ENCODE measurements at places on chromosomes 16 and 17.

DNA sequence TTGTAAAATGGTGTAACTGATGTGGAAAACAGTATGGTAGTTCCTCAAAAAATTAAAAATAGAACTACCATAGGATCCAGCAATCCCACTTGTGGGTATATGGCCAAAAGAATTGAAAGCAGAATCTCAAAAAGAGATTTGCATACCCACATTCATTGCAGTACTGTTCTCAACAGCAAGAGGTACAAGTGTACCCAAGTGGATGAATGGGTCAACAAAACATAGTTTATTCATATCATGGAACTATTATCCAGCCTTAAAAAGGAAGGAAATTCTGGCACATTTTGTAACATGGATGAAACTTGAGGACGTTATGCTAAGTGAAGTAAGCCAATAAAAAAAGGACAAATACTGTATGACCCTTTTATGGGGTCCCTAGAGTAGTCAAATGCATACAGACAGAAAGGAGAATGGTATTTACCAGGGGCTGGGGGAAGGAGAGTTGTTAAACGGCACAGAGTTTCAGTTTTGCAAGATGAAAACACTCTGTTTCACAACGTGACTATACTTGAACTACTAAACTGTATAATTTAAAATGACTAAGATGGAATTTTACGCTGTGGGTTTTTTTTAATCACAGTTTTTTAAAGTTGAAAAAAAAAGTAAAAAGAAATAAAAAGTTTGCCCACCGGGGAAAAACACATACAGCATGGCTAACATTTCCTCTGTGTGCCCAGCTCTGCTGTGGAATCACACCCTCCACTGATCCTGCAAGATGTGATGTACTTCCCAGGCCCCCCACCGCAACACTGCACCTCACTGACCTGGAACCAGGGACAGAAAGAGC lies 6.1 kb downstream of the TVP23A start:
- no peak for DNase-seq

GRCh38 chr17:4673986-4674684 lies 29.8 kb downstream of the PELP1 start:
- DNase-seq = no peak

DNA sequence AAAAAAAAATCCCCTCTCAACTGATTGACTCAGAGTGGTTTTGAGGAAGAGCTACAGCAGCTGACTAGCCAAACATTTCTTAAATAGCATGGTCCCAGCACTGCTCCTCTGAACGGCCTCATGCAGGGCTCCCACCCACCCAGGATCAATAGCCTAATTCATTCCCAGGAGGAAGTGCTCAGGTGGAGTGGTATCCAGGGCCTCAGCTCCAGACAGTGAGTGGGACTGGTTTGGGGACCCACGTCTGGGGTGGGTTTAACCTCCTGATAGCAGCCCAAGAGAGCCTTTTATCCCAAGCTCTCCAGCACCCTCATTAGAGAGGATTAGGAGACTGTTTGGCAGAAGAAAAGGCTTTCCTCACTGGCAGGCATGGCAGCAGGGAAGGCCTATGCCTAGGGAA lies 68.5 kb upstream of the CDH5 start:
- no peak for DNase-seq

DNA sequence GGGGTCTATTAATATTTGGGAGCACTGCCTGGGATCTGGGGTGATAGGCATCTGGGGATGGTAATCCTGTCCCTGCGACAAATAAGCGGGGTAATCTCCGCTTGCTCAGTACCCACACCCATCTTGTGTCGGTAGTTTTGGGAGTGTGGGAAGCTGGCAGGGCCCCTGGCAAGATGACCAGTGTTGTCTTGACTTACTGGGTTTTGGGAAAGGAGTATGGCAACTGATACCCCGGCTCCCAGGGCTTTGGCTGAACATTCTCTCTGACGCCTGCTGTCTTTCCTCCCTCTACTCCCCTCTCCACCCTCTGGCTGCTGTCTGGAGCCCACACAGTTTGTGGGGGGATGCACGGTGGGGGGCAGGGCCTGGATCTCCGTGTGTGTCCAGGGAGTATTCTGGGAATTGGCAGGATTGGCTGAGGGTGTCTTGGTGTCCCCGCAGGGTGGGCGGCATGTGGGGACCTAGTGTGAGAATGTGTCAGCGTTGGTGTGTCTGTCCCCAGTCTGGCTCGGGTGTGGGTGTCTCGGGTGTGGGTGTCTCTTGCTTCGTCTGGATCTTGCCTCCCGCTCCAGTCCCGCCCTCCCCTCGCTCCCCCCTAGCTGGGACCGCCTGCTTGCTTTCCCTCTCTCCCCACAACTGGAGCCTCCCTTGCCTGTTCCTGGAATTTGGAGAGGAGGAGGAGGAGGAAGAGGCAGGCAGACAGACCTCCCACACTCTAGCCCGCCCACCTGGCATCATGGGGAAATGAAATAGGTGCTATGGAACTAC lies 12.0 kb downstream of the RARA start:
- peak; percentile 63 for DNase-seq

GRCh38 chr17:76969598-76970172 lies 101.5 kb downstream of the MGAT5B start:
- DNase-seq = no peak

Measured in hematopoietic multipotent progenitor cell treated with erythropoietin and hydrocortisone succinate and interleukin-3 and kit ligand, for 8 days (in vitro differentiated cells).